Stimulated activated CD4-positive, alpha-beta T cell treated with anti-CD3 and anti-CD28 coated beads, Interleukin-1b, Interleukin-23, amount 100 ng/mL, for 4 hours (primary cell): ENCODE measurements at places on chromosomes 4 and X.

DNA sequence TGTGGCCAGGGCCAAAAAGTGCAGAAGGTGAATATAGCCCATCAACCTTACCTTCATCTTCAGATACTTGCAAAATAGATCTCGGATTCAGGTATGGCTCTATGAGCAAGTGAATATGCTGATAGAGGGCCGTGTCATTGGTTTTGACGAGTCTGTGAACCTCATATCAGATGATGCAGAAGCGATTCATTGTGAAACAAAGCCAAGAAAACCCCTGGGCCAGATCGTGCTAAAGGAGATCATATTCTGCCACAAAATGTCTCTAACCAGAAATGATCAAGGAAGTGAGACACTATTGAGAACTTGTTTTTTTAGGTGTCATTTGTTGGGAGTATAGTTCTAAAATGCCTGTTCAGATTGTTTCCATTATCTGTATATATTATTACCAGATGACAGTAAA lies 48.3 kb downstream of the PDK3 start:
- DNase-seq = no peak

DNA sequence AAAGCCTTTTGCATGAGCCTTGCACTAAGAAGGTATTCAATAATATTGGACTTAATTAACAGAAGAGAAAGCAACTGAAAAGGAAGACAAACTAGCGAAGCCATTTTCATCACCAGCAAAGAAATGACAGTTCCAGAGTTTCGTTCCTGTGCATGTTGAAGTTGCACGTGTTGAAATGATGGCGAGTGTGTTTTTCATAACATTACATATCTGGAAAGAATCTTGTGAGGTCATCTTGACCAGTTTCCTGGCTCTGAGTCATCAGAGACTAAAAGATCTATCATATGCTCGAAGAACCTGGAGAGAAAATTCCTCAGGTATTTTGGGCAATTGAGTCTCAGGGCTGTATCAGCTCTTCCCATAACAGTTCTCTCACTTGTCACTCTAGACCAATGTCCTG lies 106.2 kb upstream of the MAML3 start:
- DNase-seq = no peak

DNA sequence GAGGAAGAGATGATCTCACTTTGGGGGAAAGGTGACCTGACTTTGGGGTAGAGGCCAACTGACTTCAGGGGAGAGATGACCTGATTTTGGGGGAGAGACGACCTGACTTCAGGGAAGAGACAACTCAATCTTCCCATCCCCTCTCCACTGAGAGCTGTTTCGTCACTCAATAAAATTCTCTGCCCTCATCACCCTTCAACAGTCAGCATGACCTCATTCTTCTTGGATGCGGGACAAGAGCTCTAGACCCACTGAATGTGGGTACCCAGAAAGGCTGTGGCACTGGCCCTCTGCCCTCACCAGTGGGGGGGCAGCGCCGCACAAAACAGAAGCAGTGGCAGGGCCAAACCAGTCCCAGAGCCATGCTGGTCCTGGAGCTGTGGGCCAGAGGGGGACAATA lies 34.6 kb downstream of the ATXN3L start:
- DNase-seq = no peak

DNA sequence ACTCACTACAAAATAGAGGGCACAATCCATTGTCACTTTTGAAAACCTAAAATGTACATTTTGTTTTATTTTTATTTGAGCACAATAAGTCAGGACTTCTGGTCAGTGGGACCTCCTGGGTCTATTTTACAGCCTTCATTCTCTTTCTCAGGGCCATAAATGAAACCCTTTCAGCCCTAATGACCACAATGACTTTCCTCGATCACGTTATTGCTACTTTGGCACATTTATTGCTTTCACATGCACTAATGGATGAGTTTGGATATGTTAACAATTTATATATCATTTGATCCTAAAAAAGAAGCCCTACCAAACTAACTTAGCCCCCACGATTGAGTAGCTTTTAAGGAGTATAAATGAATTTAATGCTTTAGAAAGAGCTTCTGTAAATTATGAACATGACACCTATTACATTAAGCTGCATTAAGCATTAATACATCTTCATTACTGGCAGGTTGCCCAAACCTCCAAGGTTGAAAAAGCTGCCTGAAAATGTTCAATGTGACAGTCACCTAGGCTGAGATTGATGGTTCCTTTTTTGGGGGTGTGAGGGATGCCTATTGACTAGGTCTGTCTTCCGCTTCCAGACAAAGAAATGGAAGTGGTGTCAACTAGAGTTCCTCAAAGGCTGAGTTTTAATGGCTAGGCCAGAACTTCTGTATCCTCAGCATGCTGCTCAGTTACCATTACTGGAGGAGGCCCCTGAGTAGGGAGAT lies 296.4 kb downstream of the GPAT3 start:
- no peak for DNase-seq

DNA sequence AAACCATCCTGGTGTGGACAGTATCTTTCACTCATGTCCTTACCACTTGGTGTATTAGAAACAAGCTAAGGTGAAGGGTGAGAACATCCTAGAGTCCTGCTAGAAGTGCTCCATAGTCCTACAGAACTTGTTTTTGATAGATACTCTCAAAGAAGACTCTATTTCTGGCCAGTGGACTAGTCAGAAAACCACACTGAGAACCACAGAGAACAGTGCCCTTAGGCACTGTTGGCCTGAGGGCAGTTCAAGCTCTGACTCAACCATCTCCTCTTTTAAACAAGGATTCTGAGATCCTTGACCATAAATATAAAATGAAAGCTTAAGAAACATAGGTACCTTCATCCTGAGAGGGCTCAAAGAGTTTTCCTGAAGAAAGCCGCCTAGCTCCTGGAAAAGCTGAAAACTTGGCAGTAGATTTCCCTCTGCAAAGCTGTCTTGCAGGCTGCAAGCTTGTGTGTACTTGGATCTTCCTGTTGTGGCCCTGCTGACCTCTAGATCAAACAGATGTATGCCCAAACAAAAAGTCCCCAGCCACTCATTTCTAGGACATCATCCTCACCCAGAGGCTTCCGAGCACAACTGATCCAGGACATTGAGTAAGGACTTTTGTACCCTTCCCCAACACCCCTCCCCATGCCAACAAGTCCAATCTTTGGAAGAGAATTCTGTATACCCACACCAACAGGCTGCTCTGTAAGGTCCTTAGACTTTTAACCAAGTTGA lies 111.6 kb upstream of the CXCL13 start:
- DNase-seq = no peak

GRCh38 chr4:151743128-151743854 lies 17.5 kb downstream of the GATB start:
- DNase-seq = no peak

DNA sequence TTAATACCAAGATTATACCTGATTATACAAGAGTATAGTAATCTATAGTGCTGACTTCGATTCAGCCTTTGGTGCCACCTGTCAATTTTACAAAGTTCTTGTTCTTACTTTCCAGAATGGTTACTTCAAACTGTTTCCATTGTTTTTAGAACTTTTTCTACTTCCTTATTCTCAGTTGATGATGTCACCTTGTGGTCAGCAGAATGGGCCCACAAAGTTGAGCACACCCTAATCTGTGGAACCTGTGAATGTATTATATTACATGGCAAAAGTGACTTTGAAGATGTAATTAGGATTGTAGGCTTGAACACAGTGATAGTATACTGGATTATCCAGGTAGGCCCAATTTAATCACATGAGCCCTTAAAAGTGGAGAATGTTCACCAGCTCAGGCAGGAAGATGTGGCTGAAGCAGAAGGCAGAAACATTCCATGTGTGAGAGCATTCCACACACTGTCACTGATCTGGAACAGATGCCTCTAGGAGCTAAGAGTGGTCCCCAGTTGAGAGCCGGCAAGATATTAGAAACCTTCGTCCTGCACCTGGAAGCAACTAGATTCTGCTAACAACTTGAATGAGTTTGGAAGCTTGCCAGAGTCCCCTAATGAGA lies 6.3 kb upstream of the SGMS2 start:
- DNase-seq = no peak

DNA sequence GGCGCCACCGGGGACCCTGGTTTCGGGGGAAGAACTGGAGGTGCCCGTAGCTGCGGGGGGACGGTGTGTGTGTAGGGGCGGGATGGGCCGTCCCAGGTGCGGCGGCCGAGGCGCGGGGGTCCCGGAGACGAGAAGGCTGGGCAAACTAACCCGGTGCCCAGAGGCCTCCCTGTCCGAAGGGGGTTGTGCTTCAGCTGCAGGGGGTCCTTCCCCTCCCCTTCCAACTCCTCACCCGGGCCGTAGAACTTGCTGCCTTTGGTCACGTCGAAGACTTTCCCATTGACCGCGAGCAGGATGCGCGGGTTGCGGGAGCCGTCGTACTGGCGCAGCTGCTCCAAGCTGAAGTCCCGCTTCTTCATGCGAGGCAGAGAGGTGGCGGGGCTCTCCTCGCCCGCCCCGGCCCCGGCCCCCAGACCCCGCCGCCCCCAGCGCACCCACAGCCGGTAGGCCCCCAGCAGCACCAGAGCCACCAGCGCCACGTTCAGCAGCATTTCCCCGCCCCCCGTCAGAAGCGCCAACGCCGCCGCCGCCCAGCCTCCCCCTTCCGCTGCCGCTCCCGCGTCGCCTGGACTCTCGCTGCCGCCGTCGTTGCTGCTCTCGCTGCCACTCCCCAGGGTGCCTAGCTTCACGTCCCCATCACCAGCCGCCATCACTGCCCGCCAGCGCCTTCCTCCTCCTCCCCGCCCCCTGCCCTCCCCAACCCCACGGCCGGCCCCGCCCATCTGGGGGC lies at the start of gene PGRMC2:
Gene PGRMC2, minus strand, starts transcription at position 673 of the 730 bp plus-strand sequence. Its CDS starts 23 bp downstream, at position 650.
- DNase-seq = no peak

- no peak for DNase-seq
Measured at GRCh38 chr4:41601025-41601424, 63.1 kb downstream of the LIMCH1 start.

DNA sequence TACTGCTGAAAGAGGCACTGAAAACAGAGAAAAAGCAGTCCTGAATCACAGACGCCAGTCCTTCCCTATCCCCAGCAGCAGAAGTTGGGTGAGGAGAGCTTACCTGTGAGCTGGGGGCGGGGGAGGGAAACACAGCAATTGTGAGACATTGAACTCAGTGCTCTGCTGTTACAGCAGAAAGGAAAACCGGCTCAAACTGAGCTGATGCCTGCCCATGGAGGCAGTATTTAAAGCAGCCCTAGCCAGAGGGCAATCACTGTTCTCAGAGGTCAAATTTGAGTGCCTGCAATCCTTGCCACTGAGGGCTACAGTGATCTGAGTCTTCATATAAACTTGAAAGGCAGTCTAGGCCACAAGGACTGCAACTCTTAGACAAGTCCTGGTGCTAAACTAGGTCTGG lies 220.7 kb downstream of the GRXCR1 start:
- no peak for DNase-seq

GRCh38 chr4:110853242-110853641 lies 230.4 kb upstream of the PITX2 start:
- DNase-seq = no peak

- DNase-seq = no peak
Measured at GRCh38 chr4:24730256-24731001, 64.9 kb upstream of the SOD3 start.

- DNase-seq = no peak
Measured at GRCh38 chr4:89175611-89176010, 64.3 kb downstream of the TIGD2 start.

DNA sequence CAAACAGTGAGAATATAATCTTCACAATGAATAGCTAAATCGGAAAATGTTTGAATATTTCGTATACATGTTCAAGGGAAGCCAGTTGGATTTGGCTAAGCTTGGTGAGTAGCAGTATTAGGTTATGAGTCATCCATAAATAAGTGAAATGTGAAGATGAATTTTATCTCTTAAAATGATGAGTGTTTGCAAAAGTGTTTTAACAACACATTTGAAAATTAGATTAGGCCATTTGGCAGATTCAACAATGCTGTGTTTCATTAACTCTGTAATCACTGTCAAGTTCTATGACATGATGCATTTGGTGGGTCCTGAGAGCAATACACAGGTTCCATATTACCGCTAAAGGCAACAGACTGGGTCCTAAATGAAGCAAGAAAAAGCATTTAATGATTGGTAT lies 301.9 kb upstream of the PRPS2 start:
- no peak for DNase-seq

- DNase-seq = no peak
Measured at GRCh38 chrX:8711401-8711800, 20.5 kb downstream of the ANOS1 start.

GRCh38 chr4:179123084-179123483 lies 1680.8 kb upstream of the AGA start:
- no peak for DNase-seq

GRCh38 chr4:40886931-40887763 lies 137.4 kb downstream of the NSUN7 start:
- DNase-seq = no peak

DNA sequence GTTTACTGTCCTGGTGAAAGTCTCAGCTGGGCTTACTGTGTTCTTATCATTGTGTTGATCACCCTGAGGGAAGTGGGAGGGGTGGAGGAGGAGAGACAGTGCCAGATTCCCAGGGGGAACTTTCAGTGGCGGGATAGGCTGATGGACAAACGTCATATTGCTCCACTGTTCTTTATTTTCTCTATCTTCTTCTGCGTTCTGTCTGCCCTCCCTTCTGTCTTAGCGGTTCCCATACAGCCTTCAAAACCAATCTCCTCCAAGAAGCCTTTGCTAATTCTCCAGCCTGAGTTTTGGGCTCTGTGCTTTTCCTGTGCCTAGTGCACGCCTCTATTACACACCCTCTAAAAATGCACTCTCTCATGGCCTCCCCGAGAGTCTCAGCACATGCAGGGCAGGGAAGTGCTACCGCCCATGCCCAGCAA lies 448.7 kb upstream of the FAT1 start:
- no peak for DNase-seq

DNA sequence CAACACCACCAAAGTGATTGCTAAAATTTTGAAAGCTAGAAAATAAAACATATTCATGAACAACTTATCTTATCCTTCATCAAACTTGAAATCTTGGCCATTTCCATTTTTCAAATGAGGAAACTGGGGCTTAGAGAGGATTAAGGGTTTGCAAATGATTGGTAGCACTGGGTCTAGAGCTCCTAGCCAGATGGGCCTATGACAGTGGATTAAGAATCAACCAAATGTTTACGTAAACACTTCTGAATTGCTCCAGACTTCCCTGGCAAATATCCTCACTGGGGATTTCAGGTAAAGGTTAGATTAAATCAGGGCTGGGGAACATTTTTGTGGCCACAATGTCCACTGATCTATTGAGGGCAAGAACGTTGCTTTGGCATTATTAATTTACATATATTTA lies 241.2 kb downstream of the ANK2 start:
- no peak for DNase-seq

- DNase-seq = no peak
Measured at GRCh38 chr4:145043306-145043705, 54.7 kb downstream of the ANAPC10 start.

GRCh38 chrX:40424259-40424658 lies 156.5 kb upstream of the ATP6AP2 start:
- DNase-seq = no peak

- DNase-seq = no peak
Measured at GRCh38 chr4:131093303-131093702, 1997.4 kb downstream of the C4orf33 start.

- no peak for DNase-seq
Measured at GRCh38 chr4:73984736-73985527, 3.1 kb downstream of the PPBP start.

- no peak for DNase-seq
Measured at GRCh38 chrX:67568769-67569168, 24.9 kb downstream of the AR start.

GRCh38 chrX:44439242-44439794 lies 95.8 kb upstream of the EFHC2 start:
- DNase-seq = no peak
